ENCODE measurements at places on chromosomes 5 and 9. TPM values are rescaled to one million over a fixed set of nuclear protein-coding genes. Genes with fewer than 3 reads are reported as not detected.

The HEMGN gene
- 3.5 TPM for polyA plus RNA-seq

The CDX1 gene
- 0.24 TPM for polyA plus RNA-seq

The GMCL2 gene
- polyA plus RNA-seq = not detected

DNA sequence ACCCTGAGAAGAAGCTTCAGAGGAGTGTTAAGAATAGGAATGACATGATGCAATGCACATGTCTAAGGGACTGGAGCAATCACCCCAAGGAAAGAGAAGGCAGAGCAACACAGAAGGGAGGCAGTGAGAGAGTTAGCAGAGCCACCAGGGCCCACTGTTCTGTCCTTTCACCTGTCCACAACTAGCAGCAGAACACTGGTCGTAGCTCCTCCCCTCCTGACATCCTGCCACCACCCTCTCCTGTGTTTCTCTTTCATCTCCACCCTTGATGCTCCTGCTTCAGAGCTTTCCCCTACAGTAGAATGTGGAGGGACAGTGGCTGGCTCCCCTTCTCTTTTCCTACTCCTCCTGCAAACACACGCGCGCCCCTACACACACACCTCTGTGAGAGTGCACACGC is 483.4 kb upstream of the KIF2A start:
- DNase-seq = no peak

DNA sequence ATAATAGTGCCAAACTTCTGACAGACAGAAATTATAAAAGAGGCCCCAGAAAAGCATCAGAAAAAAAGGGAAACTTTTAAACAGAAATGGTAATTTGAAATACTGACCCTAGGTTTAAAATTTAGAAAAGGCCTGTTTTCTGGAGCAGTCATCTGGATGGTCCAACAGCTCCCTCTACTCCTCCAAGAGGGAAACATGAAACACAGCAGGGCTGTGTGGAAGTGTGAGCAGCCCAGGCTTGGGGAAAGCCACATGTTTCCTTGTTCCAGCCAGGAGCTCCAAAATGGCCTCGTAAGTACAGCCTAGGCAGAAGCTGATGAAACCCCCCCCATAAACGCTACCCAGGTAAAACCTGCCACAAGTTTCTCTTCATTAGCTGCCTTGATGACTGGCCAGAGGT is 499.3 kb upstream of the ADAMTS16 start:
- DNase-seq = no peak

The KIF20A gene
- 17.3 TPM for polyA plus RNA-seq

The BTNL3 gene
- not detected for polyA plus RNA-seq

All from forelimb muscle (tissue), 1 donor.